RKO (cell line): ENCODE measurements at places on chromosomes 5 and 9.
A peak's percentile ranks its signal among the peaks of the same experiment; 100 is the strongest.

GRCh38 chr5:36056422-36056821, 10.3 kb downstream of the UGT3A2 start:
- DNase-seq, result no peak

GRCh38 chr5:176665517-176665916, 18.2 kb downstream of the TSPAN17 start:
- no peak for DNase-seq

GRCh38 chr5:154567155-154567554, 89.1 kb upstream of the HAND1 start:
- DNase-seq, result no peak

GRCh38 chr5:163846512-163846911, 341.1 kb downstream of the MAT2B start:
- no peak for DNase-seq

DNA sequence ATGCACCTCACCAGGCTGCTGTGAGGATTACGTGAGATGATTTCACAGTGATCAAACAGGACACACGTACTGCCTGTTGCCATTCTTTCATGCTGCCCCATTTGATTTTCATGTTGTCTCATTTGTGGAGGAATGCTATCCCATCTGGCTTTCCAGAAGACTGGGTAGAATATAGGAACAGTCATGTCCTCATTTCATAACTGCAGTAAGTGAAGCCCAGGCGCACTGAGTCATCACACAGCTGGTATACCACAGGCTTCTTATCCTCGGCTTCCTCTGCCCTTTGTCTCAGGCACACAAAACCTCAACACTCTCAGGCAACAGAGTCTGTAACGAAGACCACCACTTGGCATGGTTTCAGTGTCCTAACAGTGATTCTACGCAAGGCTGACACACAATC, 62.3 kb downstream of the LHFPL2 start:
- peak; percentile 32 for DNase-seq
